ENCODE measurements at places on chromosomes 16 and 17.

- DNase-seq, result no peak
Measured at GRCh38 chr17:54864636-54865356, 35.9 kb upstream of the TOM1L1 start.

DNA sequence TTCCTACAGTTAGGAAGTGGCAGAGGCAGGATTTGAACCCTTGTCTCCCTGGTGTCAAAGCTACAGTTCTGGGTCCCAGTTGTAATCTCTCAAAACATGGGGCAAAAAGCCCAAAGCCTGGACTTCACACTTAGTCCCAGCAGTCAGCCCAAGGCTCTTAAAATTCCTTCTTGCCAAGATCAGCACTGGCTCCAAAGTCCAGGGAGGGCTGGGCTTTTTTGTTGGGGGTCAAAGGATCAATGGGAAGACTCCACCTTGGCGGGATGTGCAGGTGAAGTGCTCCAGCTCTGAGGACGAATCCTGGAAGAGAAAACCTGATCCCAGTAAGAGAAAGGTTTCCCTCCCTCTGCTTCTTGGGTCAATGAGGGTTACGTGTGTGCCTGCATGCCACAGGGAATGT is 195.5 kb downstream of the HAPSTR1 start:
- no peak for DNase-seq

GRCh38 chr16:89334050-89334449 is 116.5 kb downstream of the ZNF778 start:
- no peak for DNase-seq

DNA sequence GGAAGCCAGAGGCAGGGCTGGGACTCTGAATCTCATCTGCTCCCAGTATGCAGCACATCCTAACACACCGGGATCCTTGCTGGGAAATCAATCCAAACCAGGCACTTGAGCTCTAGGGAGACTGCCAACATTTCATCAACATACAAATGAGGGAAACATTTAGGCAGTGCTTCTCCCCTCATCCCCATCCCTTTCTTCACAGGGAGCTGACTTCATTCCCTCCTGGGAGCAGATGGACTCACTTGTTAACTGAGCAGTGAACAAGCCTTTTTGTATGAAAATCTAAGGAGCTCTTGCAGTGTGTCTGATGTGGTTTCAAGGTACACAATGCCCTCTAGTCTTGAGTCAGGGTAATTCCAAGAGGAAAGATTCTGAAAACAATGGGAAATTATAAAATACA is 96.3 kb downstream of the TMEM114 start:
- DNase-seq, result no peak

- DNase-seq, result no peak
Measured at GRCh38 chr17:39556423-39556822, 51.3 kb downstream of the NEUROD2 start.

DNA sequence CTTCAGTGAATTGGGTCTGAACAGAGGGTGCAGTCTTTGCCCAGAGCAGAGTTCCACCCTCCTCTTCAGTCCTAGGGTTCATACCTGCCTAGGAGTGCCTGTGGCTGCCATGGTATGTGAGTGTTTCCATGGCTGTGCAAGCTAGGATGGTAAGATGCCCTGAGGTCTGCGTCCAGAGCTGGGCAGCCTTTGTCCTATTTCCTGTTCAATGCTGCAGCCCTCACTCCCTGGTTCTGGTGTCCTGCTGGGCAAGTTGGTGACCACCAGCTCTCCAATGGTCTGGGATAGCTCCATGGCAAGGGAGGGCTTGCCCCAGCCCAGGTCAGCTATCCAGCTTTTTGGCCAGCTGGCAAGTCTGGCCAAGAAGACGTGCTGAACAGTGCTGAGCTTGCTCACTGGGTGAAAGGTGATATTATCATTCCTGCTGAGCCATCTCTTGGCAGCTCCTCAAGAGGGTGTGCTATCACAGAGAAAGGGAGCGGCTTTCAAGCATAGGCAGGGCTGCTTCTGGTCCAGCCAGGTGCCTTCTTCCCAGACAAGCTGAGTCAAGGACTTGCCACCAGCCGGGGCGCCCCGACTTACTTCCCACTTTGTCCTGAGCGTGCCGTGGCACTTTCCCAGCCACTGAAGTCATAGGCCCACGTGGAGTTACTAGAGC is 13.0 kb upstream of the NFATC3 start:
- DNase-seq, result no peak
